A549 treated with ZK216348 at 1 μM for 4 hours (cell line): ENCODE measurements at places on chromosomes 11 and 22. TPM values are rescaled to one million over a fixed set of nuclear protein-coding genes. Genes with fewer than 3 reads are reported as not detected.

Gene POU2AF1
- not detected in 5 replicates for total RNA-seq

Gene CWC15
- total RNA-seq: 28.0 to 40.1 TPM (median 28.6 TPM) in 5 replicates

Gene LDHAL6A
- not detected in 5 replicates for total RNA-seq

Gene PIH1D2
- 0.65 to 1.8 TPM (median 1.2 TPM) in 5 replicates for total RNA-seq
